WTC11 (cell line): ENCODE measurements at places on chromosomes 3 and 15. TPM values are rescaled to one million over a fixed set of nuclear protein-coding genes. Genes with fewer than 3 reads are reported as not detected.

The ZDHHC19 gene
- total RNA-seq, result 4.4 to 5.2 TPM (median 4.5 TPM) in 3 replicates

The SKOR1 gene
- 0.09 to 0.22 TPM (median 0.11 TPM) in 3 replicates for total RNA-seq

The DAPK2 gene
- 1.0 to 2.3 TPM (median 1.5 TPM) in 3 replicates for total RNA-seq

The SLC51B gene
- total RNA-seq, result not detected in 3 replicates
